ENCODE measurements at places on chromosomes 3 and 15.

- H3K4me3 ChIP-seq: no peak overlapping the region
- H3K27ac ChIP-seq: no peak overlapping the region
- no peaks in the 10 kb centered on the region for H3K4me1 ChIP-seq
- no peak for DNase-seq
- H3K36me3 ChIP-seq: no peaks in the 10 kb centered on the region
Observed at GRCh38 chr3:139715743-139716360, 38.1 kb upstream of the NMNAT3 start.

- H3K27me3 ChIP-seq: no peaks in the 10 kb centered on the region
- H3K4me1 ChIP-seq: no peaks in the 10 kb centered on the region
- no peak for DNase-seq
- no peaks in the 10 kb centered on the region for H3K36me3 ChIP-seq
- no peak overlapping the region for H3K27ac ChIP-seq
Observed at GRCh38 chr15:49438962-49439631, 16.1 kb downstream of the FGF7 start.

DNA sequence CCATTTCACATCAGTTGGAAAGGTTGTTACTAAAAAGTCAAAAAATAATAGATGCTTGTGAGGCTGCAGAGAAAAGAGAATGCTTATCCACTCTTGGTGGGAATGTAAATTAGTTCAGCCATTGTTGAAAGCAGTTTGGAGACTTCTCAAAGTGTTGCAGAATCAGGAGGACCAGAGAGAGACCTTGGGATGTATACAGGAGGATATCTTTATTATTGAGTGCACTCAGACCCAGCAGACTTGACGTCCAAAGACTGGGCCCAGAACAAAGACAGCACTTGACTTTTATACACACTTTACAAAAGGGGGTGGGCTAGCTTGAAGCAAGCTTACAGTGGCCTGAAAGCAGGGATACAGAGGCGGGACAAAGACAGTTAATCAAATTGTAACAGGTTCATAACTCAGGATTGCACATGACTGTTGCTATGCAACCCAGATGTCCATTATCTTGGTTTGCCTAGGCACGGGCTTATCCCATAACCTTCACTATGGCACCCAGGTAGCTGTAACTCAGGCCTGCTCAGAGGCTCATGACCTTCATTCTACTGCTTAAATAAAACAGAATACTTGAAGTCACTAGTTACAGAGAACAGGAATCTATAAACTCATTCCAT, 127.7 kb downstream of the SPATA16 start:
- no peak for DNase-seq
- no peak overlapping the region for H3K27ac ChIP-seq
- H3K27me3 ChIP-seq: no peaks in the 10 kb centered on the region
- H3K4me1 ChIP-seq: no peaks in the 10 kb centered on the region
- no peaks in the 10 kb centered on the region for H3K36me3 ChIP-seq
- no peak overlapping the region for H3K4me3 ChIP-seq

- no peaks in the 10 kb centered on the region for H3K4me1 ChIP-seq
- H3K27ac ChIP-seq: no peak overlapping the region
- no peaks in the 10 kb centered on the region for H3K27me3 ChIP-seq
- H3K36me3 ChIP-seq: no peaks in the 10 kb centered on the region
- no peak overlapping the region for H3K4me3 ChIP-seq
- DNase-seq: no peak
Observed at GRCh38 chr15:62969442-62970089, 73.0 kb upstream of the TPM1 start.

DNA sequence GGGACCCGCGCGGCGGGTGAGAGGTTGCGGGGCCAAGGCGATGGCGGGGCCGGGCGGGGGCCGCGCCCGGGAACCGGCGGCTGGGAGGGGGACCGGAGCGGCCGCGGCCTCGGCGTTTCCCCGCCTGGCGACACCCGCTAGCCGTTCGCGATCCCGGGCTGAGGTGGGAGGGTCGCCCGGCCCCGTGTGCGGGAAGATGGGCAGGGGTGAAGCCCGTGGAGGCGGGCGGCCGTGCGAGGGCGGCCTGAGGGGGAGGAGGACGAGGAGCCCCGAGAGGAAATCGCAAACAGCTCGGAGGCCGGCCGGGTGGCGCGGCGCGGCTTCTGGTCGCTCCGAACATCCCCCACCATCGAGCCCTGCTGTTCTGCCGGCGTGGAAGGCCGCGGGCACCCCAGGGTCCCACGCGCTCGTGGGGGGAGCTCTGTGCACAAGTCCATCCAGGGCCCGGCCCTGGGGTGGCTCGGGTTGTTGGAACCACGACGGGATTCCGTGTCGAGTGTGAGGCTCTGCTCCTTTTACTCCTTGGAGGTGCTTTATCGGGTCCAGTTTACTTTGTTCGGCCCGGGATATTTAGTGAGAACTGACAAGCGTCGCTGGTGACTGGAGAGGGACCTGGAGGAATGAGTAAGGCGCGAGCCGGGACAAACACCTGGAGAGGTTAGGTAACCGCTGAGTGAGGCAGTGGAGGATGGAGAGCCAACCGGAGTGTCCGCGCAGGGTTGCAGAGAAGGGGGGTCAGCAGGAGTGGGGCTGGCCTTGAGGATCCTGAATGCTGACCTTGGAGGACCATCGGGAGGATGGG, 728 bp downstream of the CRTC3 start:
- peaks cover 45% of the 10 kb centered on the region for H3K4me1 ChIP-seq
- H3K36me3 ChIP-seq: no peaks in the 10 kb centered on the region
- no peaks in the 10 kb centered on the region for H3K27me3 ChIP-seq
- DNase-seq: peak; percentile 53

- no peak overlapping the region for H3K4me3 ChIP-seq
- DNase-seq: no peak
- no peaks in the 10 kb centered on the region for H3K36me3 ChIP-seq
- no peak overlapping the region for H3K27ac ChIP-seq
- no peaks in the 10 kb centered on the region for H3K27me3 ChIP-seq
Observed at GRCh38 chr3:184687363-184688015, 24.4 kb downstream of the MAGEF1 start.

- H3K27ac ChIP-seq: no peak overlapping the region
- H3K36me3 ChIP-seq: no peaks in the 10 kb centered on the region
- DNase-seq: no peak
- H3K4me1 ChIP-seq: no peaks in the 10 kb centered on the region
Observed at GRCh38 chr3:128505771-128506170, 12.8 kb upstream of the GATA2 start.

DNA sequence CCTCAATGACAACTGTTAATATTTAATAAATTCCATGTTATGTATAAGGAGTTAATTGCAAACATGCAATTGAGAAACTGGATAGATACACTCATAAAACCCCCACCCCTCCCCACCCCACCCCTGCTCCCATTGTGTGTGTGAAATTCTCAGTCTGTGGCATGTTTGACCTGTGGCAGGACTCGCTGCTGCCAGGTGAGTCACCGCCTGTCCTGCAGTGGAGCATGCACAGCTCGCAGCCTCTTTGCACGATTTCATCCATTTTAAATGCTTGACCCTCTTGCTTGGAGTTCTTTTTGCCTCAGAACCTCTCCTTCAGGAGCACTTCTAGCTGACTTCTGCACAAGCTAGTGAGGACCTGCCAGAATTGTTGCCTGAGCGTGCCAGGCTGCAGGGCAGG, 5.3 kb upstream of the APEH start:
- peaks cover 10% of the 10 kb centered on the region for H3K4me1 ChIP-seq
- H3K27me3 ChIP-seq: no peaks in the 10 kb centered on the region
- no peak overlapping the region for H3K4me3 ChIP-seq
- H3K36me3 ChIP-seq: no peaks in the 10 kb centered on the region
- H3K27ac ChIP-seq: no peak overlapping the region

DNA sequence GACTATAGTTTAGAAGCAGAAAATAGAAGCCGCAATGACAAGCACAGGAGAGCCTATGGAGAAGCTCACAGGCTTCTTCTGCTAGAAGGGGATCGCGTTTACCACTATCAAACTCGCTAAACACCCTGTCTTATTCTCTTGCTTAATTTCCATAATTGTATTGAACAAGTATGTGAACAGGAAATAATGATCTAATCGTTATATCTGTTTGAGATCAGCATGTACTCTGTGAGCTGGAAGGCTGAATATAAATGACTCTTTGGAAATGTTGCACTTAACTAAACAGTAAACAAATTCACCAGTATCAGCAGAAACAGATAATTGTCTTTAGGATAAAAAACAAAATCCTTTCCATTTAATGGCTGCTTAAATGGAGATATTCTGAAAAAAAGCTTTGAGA, 15.0 kb downstream of the NEK10 start:
- peaks cover 17% of the 10 kb centered on the region for H3K4me1 ChIP-seq
- no peaks in the 10 kb centered on the region for H3K36me3 ChIP-seq
- DNase-seq: no peak
- no peak overlapping the region for H3K27ac ChIP-seq
- no peak overlapping the region for H3K4me3 ChIP-seq

DNA sequence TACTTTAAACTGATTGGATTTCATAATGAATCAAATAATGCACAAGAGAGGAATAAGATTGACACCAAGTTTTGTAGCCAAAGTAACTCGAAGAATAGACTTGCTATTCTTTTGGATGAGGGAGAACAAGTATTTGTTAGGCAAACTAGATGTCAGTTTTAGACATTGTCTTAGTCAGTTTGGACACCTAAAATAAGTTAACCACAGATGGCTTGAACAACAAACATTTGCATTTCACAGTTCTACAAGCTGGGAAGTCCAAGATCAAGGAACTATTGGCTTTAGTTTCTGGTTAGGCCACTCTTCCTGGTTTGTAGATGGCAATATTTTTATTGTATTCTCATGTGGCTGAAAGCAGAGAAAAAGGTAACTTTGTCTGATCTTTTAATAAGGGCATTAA, 61.3 kb upstream of the OSTN start:
- DNase-seq: no peak
- H3K4me3 ChIP-seq: no peak overlapping the region
- H3K27ac ChIP-seq: no peak overlapping the region
- H3K36me3 ChIP-seq: no peaks in the 10 kb centered on the region

GRCh38 chr15:82856397-82857170, 47.2 kb downstream of the WHAMM start:
- DNase-seq: no peak
- H3K27ac ChIP-seq: no peak overlapping the region
- H3K36me3 ChIP-seq: no peaks in the 10 kb centered on the region
- no peaks in the 10 kb centered on the region for H3K4me1 ChIP-seq
- H3K27me3 ChIP-seq: no peaks in the 10 kb centered on the region

GRCh38 chr3:181493423-181493822, 218.3 kb upstream of the SOX2 start:
- H3K27ac ChIP-seq: no peak overlapping the region
- no peak for DNase-seq
- H3K4me1 ChIP-seq: no peaks in the 10 kb centered on the region
- no peaks in the 10 kb centered on the region for H3K27me3 ChIP-seq
- no peaks in the 10 kb centered on the region for H3K36me3 ChIP-seq

DNA sequence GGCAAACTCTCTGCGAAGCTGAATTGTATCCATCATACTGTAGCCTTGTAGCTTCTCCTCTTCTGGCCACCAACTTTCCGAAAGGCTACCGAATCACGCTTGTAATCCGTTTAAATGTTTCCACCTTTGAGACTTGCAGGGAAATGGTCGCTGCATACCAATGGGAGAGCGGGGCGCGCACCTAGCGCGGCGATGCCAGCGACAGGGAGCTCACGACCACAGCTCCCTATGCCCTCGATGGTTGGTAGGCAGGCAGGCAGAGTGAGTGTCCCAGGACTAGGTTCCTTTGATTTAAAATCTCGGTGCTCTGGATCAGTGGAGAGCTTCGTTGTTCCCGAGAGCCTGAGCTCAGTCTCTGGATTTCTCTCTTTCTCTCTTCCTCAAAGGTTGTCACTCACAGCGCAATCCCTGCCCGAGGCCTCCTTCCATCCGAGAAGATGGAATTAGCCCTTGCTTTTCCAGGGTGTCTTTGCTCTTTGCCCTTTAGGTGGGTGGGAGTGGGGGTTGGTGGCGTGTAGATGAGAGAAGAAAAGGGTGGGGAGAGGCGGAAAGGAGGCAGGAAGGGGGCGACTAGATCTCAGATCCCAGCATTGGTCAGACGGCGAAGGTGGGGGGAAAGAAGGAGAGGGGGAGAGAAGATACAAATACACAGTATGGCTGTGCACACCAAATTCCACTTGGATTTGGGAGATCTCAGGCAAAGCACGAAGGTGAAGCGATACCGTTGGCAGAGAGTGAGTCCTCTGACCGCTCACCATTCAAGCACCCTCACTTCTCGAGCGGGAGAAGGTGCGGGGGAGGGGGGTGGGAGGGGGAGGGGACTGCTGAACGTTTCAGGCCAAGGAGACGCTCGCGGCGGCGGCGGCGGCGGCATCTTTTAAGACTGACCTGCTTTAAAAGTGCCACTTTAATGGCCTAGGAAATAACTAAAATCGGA, at the start of gene SLITRK3:
TSS of gene SLITRK3 (minus strand) at position 745 of the 937 bp plus-strand sequence. CDS start 5,554 bp downstream, outside the sequence.
- no peaks in the 10 kb centered on the region for H3K36me3 ChIP-seq
- H3K4me3 ChIP-seq: no peak within 1 kb of the TSS
- H3K4me1 ChIP-seq: no peaks in the 10 kb centered on the region
- H3K27ac ChIP-seq: no peak within 1 kb of the TSS

All from CD4-positive, alpha-beta memory T cell (primary cell).